ENCODE measurements at places on chromosomes 7 and 10. TPM values are rescaled to one million over a fixed set of nuclear protein-coding genes. Genes with fewer than 3 reads are reported as not detected.

COG5 gene
- 15.4 TPM for polyA plus RNA-seq

DNA sequence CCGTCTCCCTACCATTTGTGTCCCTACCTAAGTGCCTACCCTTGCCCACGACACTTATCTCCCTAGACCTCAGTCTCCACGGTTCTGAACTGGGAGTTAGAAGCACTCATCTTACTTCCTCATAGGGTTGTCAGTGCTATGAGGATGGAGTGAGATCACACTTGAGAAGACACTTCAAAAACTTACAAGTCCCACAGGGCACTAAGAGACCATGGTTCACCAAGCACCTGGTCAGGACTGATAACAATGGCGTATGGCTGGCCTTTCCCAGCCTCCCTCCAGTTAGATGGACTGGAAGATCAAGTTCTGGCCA, 43.2 kb downstream of the KCNMA1 start:
- H3K4me1 ChIP-seq, result no peaks in the 10 kb centered on the region
- no peaks in the 10 kb centered on the region for H3K36me3 ChIP-seq
- H3K4me3 ChIP-seq, result no peak overlapping the region
- H3K27me3 ChIP-seq, result no peaks in the 10 kb centered on the region

DNA sequence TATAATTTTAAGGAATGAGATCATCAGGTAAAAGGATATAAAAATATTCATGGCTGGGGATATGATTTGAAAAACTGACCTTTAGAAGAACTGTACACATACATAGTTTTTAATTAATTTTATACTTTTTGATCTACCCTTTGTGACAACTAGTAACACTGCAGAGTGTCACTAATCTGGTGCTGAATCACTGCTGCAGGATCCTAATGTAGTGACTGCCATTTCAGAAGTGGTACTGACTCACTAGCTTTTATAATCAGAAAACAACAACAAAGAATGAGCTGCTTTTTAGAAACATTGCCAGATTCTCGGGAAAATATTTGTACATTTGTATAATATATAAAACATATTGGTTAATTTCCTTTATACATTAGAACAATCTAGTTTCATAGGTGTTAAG, 110.4 kb downstream of the HIPK2 start:
- no peaks in the 10 kb centered on the region for H3K27me3 ChIP-seq

GJD4 gene
- polyA plus RNA-seq, result not detected

SYT15 gene
- polyA plus RNA-seq, result 1.5 TPM

DNA sequence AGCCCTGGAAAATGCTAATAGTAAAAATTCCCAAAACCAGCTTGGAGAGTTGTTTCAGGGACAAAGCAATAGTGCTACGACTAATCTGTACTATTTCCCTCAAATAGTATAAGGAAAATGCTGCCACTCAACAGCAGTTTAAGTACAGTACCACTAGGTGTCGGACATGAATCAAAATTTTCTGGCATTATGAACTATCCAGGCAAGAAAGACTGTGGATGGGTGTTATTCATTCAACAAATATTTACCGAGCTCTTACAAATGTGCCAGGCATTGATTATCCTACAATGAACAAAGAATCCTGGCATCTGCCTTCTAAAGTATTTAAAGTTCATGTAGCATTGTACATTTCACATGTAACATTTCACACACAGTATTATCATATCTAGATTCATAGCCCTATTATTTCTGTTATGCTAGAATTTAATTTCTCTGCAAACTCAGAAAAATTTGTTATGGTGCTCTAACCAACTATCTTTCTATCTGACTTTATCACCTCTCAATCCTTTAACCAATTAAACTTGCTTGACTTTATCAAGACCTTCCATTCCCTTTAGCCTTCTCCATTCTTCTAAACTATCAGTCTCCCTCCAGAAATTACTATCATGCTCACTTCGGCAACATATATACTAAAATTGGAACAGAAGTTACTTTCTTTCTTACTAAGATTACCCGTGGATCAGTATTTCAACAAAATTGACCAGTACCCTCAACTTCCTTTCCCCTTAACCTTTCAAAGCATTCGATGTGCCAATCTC, 80.6 kb downstream of the ARHGAP21 start:
- H3K36me3 ChIP-seq, result no peaks in the 10 kb centered on the region
- H3K4me3 ChIP-seq, result no peak overlapping the region
- peaks cover 15% of the 10 kb centered on the region for H3K4me1 ChIP-seq
- DNase-seq, result peak; percentile 63

DNA sequence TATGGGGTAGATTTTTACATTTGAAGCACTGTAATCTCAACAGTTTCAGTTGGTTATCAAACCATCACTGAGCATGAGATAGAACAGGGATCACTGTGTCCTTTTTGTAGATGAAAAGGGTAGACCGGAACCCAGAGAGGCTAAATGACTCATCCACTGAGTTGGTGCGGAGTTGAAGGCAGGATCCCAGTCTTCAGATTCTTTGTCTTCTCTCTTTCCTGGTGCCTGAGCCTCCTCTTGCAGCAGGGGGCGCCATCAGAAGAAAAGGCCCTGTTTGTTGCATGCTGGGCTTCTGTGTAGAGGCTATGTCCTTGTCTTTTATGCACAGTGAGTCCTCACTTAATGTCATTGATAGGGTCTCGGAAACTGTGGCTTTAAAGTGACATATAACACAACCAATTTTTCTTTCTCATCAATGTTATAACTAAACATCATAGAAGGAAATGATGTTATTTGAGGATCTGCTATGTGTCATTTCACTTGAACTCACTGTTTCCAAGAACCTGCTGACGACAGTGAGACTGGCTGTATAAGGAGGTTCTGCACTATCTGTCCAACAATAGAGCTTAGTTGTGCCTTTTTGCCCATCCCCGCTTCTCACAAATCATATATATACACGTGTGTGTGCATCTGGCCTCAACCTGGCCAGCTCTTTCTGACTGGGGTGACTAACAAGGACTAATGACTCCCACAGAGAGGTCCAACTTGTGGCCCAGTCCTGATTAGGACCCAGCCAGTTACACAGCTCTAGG, 14.3 kb downstream of the ZNF282 start:
- peaks cover 34% of the 10 kb centered on the region for H3K36me3 ChIP-seq
- no peaks in the 10 kb centered on the region for H3K27me3 ChIP-seq
- no peak overlapping the region for H3K4me3 ChIP-seq
- peak overlapping the region; percentile 82 for H3K27ac ChIP-seq

GRCh38 chr7:47153576-47153975, 428.3 kb downstream of the TNS3 start:
- peak; percentile 87 for DNase-seq
- no peak overlapping the region for H3K27ac ChIP-seq
- H3K4me1 ChIP-seq, result peaks cover 19% of the 10 kb centered on the region

DNA sequence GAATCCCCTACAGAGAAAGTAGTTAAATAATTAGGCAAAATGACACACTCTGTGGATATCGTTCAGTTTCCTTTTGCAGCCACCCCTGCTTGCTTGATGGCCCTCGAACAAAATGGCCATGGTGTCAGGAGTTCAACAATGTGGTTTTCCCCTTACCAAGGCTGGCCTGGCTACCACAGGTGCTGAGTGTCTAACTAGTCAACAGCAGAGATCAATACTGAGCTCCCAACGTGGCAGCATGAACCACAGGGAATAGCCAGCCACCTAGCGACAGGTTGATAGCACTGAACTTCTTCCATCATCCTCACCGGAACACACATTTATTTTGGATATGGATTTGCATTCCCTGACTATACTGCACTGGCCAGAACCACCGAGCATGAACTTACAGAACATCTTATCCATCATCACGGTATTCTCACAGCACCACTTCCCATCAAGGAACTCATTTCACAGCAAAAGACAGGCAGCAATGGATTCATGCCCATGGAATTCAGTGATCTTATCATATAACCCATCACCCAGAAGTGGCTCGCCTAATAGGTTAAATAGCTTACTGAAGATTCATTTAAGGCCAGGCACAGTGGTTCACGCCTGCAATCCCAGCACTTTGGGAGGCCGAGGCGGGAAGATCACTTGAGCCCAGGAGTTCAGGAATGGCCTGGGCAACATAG, 6.3 kb downstream of the C10orf67 start:
- H3K27me3 ChIP-seq, result peaks cover 13% of the 10 kb centered on the region
- peak; percentile 70 for DNase-seq
- H3K36me3 ChIP-seq, result no peaks in the 10 kb centered on the region
- no peak overlapping the region for H3K4me3 ChIP-seq

SEMA3D gene
- 1.7 TPM for polyA plus RNA-seq

LIPN gene
- not detected for polyA plus RNA-seq

DNA sequence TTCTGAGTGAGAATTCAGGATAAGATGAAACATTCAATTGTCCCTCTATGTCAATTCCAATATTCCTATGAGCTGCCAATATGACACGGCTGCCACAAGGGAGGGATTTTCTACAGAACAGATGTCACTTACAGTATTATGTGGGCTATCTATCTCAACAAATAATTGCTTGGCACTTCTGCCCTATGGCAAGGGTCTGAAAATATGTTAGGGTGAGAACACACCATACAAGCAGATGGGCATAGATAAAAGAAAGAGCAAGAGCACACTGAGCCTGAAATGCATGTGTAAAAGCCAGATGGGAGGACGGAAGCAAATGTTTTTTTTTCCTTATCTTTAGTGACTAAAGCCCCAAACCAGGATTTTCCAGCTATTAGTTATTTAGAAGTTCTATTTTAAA, 70.1 kb upstream of the TFEC start:
- H3K4me1 ChIP-seq, result peaks cover 6% of the 10 kb centered on the region
- H3K4me3 ChIP-seq, result no peak overlapping the region
- no peaks in the 10 kb centered on the region for H3K36me3 ChIP-seq
- DNase-seq, result no peak

DNA sequence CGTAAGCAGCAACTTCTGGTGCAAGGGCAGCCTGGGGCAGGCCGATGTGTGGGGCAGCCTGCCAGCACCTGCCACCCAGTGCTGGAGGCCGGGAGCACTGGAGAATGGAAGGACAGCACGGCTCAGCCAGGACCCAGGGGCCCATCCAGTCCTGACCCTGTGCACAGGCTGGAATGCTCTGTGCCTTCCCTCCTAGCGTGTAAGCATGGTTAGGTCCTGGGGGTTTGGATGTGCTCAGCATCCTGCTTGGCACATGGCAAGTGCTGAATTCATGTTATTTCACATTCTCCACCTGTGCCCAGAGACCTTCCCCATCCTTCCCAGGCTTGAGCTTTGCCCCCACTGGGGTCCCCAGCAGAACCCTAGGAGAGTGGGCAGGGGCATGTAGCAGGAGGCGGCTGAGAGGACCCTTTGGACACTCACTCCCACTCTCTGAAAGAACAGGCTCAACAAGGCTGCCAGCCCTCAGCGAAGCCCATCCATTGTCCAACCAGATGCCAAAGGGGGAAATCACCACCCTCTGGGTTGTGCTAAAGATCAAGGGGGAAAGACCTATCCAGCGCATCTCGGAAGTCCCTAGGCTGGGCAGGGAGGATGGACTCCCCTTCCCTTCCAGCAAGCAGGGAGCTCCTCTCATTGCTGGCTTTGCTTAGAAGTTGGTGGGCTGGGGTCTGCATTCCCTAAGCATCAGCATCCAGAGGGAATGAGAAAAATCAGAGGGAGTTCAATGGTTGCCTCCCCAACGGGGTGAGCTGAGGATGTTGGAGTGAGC, 29.7 kb downstream of the ANXA8 start:
- no peak overlapping the region for H3K27ac ChIP-seq
- no peaks in the 10 kb centered on the region for H3K27me3 ChIP-seq
- DNase-seq, result no peak
- no peak overlapping the region for H3K4me3 ChIP-seq
- no peaks in the 10 kb centered on the region for H3K4me1 ChIP-seq

DNA sequence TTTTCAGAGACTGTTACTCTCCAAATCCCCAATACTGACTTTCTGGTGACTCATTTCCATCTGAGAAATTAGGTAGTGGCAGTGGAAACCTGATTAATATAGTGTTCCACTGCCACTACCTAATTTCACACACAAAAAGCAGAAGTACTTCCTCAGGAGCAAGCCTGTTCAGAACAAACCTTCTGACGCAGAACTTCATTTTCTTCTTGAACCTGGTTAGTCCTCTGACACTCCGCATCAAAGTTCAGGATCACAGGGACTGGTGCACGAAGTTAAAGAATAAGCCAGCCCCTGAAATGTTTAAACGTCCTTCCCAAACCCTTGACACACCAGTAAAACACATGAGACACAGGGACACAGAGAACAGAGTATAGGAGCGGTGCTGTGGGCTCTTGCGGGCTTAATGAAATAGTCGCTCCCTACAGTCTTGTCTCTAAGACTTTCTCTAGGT, 4.4 kb downstream of the WDR91 start:
- H3K27ac ChIP-seq, result no peak overlapping the region
- DNase-seq, result no peak
- peaks cover 6% of the 10 kb centered on the region for H3K4me1 ChIP-seq
- no peaks in the 10 kb centered on the region for H3K36me3 ChIP-seq

AASS gene
- polyA plus RNA-seq, result 240 TPM

DNA sequence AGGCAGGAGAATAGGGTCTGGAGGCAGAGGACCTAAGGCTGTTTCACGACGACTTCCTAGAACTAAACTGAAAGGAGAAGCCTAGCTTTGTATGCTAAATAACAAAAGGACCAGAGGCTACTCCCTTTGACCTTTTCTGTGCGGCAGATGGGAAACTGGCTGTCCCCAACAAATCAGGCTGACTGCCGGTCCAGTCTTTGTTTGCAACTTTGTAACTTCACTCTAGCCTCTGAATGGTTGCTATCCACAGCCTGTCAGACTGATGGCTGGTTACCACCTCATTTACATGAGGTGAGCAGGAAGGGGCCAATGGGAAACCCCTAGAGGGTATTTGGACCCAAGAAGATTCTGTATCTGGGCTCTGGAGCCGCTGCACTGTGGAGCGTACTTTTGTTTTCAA, 132.6 kb upstream of the SHH start:
- H3K4me1 ChIP-seq, result no peaks in the 10 kb centered on the region
- no peak overlapping the region for H3K4me3 ChIP-seq
- no peak overlapping the region for H3K27ac ChIP-seq
- no peaks in the 10 kb centered on the region for H3K27me3 ChIP-seq

CACNA2D1 gene
- 7.0 TPM for polyA plus RNA-seq

DHX32 gene
- polyA plus RNA-seq, result 7.2 TPM

DNA sequence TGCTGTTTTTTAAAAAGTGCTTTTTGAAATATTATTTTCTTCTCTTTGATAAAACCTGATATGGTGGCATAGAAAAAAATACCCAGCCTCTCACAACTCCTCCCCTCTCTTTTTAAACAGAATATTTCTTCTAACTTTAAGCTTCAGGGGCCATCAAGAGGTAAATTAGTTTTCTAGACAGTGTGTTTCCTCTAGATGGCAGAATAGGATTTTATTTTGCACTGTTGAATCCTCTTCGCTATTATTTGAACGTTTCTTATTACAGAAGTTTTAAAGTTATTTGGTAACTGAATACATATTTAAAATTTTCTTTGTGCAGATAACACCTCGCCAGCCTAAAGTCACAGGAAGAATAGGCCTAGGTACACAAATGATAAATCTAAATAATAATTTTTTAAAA, 30.3 kb downstream of the ARL5B start:
- H3K27me3 ChIP-seq, result no peaks in the 10 kb centered on the region
- DNase-seq, result peak; percentile 33
- no peaks in the 10 kb centered on the region for H3K36me3 ChIP-seq
- H3K27ac ChIP-seq, result no peak overlapping the region
- H3K4me1 ChIP-seq, result 0 out of 2 replicates have a peak, but pooled peaks cover 6% of the 10 kb centered on the region
- H3K4me3 ChIP-seq, result no peak overlapping the region

DNA sequence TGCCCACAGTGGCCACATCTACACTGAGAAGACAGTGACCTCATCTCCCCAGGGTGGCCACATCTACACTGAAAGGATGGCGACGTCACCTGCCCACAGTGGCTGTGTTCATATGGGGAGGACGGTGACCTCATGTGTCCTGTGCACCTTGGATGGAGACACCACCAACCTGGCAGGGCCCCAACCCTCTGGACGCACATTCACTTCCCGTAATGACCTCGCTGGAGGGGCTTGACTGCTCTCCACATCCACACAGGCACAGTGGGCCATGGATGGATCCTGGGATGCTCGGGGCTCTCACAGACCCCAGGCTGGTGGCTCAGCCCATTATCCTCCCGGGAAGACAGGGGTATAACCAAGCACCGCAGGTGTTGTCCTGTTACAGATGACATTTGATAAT, 69.7 kb upstream of the BTBD16 start:
- DNase-seq, result no peak
- no peak overlapping the region for H3K4me3 ChIP-seq
- no peaks in the 10 kb centered on the region for H3K36me3 ChIP-seq
- no peaks in the 10 kb centered on the region for H3K27me3 ChIP-seq

Measured in GM23338 (cell line).